ENCODE measurements at places on chromosomes 16 and 17.

DNA sequence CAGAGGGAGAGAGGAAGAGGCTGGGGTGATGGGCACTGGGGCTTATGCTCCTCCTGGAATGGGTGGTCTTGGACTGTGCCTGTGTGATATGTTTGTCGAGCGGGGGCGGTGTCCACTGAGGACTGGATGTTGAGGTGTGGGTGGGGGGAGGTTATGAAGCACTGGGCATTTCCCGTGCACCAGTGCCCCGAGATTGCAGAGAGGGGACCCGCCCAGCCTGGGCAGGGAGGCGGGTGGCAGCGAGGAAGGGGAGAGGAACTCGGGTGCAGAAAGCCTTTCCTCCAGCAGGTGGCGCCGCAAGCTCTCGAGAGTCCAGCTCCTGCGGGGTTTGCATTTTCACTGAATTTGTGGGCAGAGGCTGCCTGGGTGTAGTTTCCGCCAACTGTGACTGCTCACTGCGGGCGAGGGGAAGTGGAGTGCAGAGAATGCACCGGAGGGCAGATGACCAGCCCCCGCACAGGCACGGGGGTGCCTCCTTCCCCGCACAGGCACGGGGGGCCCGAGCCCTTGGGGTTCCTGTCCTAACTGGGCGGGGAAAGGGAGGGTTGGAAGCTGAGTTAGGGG lies 190.6 kb downstream of the SEC14L1 start:
- peak; percentile 92 for DNase-seq

GRCh38 chr17:14774774-14775173 lies 473.9 kb downstream of the HS3ST3B1 start:
- DNase-seq = no peak

DNA sequence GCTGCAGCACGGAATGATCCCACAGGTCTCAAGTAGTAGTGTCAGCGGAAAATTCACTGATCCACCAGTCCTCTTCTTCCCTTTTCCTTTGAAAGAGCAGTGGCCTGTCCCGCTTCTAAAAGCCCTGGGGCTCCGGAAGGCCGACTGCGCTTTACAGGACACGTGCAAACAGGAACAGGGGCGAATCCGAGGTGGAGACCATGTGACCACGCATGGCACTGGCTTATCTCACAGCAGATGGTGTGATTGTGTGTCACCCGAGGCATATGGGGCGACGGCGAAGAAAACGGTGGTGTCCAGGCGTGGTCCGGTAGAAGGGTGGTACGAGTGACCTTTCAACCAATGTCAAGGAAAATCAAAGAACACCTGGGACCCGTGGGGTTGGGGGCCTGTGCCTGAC lies 12.0 kb upstream of the KCNJ18 start:
- no peak for DNase-seq

DNA sequence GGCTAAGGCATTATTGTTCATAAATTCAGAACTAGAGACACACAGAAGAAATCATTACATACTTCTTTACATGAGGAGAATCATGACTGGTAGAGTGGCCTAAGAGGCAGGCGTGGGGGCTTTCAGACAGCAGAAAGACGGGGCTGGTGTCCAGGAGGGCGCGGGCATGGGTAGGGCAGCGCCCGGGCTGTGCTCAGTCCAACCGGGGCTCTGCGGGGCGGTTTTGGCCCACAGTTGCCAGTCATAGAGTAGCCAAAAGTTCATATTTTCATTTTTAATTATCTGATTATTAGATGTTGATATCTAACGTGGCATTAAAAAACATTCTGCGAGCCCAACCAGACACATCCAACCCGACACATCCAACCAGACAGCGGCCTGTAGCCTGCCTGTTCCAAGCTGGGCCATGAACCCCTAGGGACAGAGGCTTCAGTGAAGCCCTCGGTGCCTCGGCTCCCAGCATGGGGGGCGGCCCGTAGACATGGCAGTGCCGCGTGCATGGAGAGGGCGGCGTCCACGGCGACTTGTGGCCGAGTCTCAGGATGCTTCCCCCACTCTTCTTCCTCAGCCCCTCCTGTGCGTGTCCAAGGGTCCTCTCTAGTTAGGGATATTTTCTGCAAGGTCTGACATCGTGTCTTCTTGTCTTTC lies 162.4 kb upstream of the CHMP6 start:
- no peak for DNase-seq

- peak; percentile 22 for DNase-seq
Observed at GRCh38 chr16:2337431-2338296, 2.9 kb downstream of the ABCA3 start.

DNA sequence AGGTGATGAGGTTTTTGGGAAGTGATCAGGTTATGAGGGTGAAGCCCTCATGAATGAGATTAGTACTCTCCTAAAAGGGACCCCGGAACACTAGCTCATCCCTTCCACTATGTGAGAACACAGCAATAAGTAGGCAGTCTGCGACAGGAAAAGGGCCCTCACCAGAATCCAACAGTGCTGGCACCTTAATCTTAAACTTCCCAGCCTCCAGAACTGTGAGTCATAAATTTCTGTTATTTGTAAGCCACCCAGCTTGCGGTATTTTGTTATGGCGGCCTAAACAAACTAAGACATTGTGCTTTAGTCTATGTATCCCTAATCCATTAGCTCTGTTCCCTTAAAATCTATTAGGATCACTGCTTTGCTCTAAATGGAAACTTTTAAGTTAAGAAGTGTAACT lies 8.5 kb downstream of the SLFN12 start:
- no peak for DNase-seq

DNA sequence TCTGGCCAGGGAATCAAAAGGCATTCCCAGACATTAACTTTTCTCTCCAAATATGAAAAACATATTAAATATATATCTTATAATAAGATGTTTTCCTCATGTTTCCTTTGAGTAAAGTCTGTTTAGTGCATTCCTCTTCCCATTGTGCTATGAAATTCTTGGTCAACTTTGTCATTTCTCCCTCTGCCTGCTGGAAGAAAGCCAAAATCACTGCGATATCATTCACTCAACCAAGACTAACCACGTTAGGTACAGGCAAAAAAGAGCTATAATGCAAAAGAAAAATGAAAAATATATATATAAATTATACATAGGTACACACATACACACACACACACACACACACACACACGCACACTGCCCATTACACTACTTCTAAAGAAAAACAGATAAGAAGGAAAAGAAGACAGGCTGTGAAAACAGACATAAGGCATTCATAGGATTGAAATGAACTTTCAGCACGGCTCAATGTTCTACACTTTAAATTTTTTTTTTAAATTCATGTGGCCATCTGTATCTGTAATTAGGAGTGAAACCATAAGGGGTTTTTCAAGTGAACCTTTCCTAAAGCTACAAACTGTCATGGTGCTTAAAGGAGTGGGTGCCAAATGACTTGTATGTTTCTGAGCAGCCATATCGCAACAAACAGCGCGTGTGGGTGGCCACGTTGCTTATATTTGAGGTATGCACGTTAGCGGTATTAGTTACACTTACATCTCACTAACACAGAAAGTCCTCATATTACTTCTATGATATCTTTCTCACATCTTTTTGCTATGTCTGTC lies 71.6 kb upstream of the PSMD7 start:
- DNase-seq = peak; percentile 54

DNA sequence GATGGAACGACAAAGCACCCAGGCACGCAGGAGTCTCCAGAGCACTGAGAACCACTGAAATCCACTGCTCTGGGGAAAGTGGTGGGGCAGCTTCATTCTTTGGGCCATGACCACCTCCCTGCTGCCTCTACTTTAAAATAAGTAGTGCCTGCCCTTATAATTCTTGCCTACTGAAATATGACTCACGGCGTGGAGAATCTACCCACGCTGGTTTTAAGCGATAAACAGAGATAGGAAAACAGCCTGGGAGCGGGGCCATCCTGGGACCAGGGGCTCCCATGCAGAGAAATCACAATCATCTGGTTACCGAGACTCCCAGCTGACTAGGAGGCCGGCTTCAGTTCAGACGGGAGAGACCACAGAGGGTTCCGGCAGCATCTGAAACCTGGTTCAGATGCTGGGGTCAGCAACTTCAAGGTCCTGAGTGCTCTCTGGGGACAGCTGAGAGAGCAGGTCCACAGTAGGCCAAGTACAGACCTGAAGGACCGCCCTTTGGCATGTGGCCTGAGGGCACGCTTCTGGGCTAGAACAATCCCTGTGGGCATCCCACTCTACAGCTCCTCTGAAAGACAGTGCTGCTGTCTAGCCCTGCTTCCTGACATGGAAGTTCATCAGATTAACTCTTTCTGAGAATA lies 8.6 kb upstream of the DHRS13 start:
- DNase-seq = no peak

- DNase-seq = no peak
Observed at GRCh38 chr17:33889766-33890165, 365.3 kb upstream of the CCL2 start.

DNA sequence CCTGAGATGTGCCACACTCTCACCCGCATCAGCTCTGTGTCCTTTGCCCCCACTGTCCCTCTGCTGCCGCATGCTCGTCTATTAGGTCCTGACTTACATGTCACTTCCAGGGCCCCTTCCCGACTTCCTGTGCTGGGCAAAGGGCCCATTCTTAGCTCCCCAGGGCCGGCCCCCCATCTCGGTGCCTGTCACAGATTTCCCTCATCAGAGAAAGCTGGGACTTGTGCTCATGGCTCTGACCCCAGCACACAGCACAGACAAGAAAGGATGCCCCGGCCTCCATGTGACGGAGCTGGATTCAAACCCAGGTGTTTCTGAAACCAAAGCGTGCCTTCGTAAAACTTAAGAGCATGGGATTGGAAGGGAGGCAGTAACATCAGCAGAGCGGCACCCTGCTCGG lies 5.9 kb upstream of the MAPK7 start:
- no peak for DNase-seq
